ENCODE measurements at places on chromosomes 5 and 9.

GRCh38 chr5:96756985-96757384, 50.8 kb downstream of the ERAP1 start:
- DNase-seq: no peak

DNA sequence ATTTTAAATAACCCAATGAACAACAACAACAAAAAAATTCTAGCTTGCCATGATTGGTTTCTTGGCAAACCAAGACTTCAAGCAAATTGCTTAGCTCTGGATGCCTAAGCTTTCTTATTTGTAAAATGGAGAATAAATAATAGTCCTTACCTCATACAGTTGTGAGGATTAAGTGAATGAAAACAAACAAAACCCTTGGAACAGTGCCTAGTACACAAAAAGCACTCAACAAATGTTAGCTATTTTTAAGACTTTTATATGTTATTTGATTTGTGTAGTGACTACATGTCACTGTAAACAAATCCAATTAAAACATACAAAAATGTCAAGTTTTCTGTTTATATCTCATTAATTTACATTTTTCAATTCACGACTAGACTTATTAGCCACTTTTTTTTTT, 13.5 kb upstream of the HOMER1 start:
- DNase-seq: no peak

DNA sequence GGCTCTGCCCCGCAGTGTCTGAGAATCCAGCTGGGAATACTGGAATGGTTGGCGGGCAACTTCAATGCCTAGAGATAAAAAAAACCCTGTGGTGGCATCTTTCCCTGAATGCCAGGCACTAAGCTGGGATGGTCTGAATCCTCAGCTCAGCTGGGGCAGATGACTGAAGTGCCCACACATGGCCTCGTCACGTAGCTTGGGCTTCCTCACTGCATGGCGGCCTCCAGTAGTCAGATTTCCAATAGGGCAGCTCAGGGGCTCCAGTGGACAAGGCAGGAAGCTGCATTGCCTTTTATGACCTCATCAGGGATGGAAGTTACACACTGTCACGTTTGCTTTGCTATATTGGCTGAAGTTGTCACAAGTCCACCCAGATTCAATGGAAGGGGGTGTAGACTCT, 24.3 kb upstream of the FUBP3 start:
- DNase-seq: no peak

DNA sequence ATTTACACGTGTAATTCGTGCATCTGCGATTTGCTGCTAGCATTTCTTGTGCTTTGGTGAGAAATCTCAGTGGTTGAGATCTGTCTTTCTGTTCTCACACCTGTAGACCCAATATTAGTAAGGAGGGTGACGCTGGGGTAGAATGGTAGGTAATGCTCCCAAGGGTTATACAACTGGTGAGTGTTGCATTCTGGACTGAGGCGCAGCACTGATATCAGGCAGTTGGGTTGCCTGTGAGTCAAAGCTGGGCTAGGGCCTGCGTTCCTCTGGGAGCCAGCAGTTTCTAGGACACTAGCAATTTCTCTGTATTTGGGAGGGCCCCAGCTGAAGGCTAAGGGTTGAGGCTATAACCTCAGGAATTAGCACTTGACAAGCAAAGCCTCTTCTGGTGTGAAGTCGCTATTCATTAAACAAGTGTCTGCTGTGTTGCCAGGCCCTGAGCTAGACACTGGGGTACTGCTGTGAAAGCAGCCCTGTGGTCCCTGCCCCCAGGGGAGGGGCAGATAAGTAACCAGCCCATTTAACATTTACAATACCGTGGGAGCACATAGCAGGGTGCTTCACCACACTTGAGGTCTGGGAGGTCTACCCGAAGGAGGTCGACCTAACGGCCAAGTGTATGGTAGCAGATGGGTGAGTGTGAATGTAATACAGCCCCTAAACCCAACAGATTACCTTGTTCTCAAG, 28.7 kb downstream of the LARP1 start:
- DNase-seq: no peak

DNA sequence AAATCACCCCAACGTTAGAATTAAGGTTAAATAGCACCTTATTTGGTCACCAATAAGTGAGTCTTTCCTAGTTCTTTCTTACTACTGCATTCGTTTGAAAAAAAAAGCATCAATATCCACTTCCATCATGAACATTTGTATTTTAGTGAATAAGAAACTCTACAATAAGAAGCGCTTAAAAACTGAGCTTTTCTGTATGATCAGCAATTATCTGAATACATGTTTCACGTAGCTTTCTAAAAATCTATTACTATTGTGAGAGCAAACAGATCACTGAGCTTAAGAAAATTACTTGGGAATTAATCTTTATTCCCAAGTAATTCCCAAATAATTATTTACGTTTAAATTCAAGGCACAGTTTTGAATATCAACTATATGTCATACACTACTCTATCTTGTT, 32.5 kb downstream of the ZDHHC21 start:
- DNase-seq: no peak

DNA sequence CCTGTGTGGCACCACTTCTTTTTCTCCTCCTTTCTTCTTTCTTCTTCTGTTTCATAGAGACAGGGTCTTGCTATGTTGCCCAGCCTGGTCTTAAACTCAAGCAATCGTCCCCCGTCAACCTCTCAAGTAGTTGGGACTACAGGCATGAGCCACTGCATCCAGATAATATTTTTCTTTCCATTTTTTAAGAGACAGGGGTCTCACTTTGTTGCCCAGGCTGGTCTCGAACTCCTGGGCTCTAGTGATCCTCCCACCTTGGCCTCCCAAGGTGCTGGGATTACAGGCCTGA, 47.4 kb upstream of the IER5L start:
- no peak for DNase-seq

DNA sequence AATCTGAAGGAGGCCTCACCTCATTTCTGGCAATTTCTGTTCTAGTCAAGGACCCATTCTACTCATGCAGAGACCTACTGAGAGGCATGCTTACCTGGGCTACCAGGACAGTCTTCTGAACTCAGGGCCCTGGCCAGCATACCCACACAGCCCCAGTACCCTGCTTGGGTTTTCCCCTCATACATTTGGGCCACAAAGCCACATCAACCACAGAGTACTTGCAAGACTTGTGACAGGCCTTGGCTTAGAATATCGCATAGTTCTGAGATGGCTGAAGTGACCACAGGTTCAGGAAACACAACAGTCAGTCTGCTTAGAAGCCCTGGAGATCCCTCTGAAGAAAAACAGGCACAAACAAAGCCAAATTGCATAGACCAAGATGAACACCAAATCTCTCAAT, 758.8 kb upstream of the CDH9 start:
- DNase-seq: no peak

GRCh38 chr5:164326219-164326618, 820.8 kb downstream of the MAT2B start:
- no peak for DNase-seq

GRCh38 chr5:179795863-179796833, 2.4 kb downstream of the LTC4S start:
- no peak for DNase-seq

DNA sequence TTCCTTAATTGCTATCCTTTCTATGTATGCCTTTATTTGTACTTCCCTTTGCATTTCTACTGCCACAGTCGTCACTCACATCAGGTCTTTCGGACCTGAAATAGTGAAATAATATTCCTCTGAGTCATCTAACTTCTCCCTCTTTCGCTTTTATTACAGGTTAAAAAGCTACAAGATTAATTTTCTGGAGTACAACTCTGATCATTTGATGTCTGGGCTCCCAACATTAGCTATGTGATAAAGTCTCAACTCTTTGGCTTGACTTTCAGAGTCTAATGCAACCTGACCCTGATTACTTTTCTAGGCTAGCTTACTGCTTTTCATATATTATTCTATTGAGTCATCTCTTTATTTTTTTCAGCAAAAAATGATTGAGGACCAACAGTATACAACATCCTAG, 638.8 kb upstream of the WWC1 start:
- no peak for DNase-seq

DNA sequence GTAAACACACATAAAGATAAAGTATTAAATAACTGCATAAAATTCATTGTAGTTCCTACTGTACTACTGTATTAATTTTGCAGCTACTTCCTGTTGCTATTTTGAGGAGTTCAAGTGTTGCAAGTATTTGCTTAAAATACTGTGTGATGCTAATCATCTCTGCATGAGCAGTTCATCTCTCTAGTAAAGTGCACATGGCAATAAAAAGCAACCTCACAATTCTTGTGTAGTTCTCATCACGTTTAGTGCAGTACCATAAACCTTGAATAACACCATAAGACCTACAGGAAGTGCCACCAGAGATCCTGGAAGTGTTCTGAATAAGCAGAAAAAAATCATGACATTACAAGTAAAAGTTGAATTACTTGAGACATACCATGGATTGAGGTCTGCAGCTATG, 34.6 kb downstream of the CPLANE1 start:
- no peak for DNase-seq

GRCh38 chr5:129803403-129803802, 55.5 kb downstream of the MINAR2 start:
- DNase-seq: no peak

DNA sequence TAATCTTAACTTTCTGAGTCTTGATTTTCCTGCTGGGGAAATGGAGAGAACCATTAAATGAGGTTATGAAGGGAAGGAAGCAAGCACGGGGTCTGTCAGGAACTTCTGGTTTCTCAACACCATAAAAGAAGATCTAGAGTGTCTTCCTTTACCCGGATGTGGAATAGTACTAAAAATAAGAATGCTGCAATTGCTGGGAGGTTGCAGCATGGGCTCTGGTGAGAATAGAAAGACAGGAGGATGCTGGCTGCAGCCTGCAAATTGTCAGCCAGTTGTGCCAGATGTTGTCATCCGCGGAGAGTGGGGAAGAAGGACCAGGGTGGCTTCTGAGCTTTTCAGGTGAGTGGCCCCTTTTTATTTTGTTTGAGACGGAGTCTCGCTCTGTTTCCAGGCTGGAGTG, 69.3 kb upstream of the STC2 start:
- no peak for DNase-seq

DNA sequence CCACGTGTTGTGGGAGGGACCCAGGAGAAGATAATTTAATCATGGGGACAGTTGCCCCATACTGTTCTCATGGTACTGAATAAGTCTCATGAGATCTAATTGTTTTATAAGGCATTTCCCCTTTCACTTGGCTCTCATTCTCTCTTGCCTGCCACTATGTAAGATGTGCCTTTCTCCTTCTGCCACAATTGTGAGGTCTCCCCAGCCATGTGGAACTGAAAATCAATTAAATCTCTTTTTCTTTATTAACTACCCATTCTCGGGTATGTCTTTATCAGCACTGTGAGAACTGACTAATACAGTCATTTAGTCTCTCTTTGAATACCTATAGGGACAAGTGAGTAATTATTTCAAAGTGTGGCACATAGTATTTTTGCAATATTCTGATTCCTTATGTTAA, 269.2 kb upstream of the SMARCA2 start:
- DNase-seq: no peak

DNA sequence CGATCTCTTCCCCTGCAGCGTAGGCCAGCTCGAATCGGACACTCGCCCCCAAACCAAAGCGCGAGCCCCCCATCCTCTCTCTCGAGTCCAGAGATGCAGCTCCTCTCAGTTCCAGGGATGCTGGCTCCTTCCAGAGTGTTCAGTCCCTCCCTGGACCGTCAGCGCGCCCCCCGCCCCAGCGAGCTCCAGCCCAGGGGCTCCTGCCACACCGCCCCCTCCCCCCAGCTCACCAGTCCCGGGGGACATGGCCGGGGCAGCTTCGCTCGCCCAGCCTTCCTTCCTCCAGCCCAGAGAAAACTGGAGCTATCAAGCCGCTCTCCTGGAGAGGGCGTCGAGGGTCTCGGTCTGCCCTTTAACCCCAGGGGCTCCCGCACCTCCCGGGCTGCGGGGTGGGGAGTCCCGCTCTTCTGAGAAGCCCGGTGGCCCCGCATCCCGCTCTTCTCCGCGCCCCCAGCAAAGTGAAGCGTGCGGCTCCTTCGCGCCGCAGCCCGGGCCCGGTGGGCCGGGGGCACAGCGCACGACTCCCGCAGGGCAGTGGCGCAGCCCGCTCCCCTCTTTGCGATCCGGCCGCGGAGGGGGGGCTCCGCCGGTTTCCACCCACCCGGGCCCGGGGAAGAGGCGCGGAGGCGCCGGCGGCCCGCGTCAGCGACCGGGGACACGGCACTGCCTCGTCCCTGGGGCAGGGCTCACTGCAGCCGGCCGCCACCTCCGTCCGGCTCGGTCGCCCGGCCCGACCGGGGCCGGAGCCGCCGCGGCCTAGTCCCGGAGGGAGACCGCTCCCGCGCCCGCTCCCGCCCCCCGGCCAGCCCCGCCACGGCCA, 587 bp downstream of the MIER3 start:
- DNase-seq: no peak
